BJ (cell line): ENCODE measurements at places on chromosomes 12 and 14. TPM values are rescaled to one million over a fixed set of nuclear protein-coding genes. Genes with fewer than 3 reads are reported as not detected.

USP44 gene
- 1.2 and 1.7 TPM in 2 replicates for polyA plus RNA-seq

TAS2R46 gene
- polyA plus RNA-seq: 0.09 and 0.11 TPM in 2 replicates

KLHL33 gene
- polyA plus RNA-seq: 0.12 and 0.22 TPM in 2 replicates

HHIPL1 gene
- 1.7 and 2.5 TPM in 2 replicates for polyA plus RNA-seq

GRIP1 gene
- polyA plus RNA-seq: 0.63 and 0.88 TPM in 2 replicates

KCNA5 gene
- polyA plus RNA-seq: not detected in 2 replicates

BCL11B gene
- not detected in 2 replicates for polyA plus RNA-seq

CATSPERB gene
- not detected in 2 replicates for polyA plus RNA-seq
